ENCODE measurements at places on chromosomes 5 and 9.

GRCh38 chr5:132017316-132017715, 5.9 kb upstream of the ACSL6 start:
- no peak for DNase-seq

GRCh38 chr5:152427721-152428120, 22.6 kb upstream of the NMUR2 start:
- no peak for DNase-seq

GRCh38 chr5:151021746-151022145, 1.4 kb downstream of the GPX3 start:
- DNase-seq = no peak

- no peak for DNase-seq
Measured at GRCh38 chr5:36919238-36919637, 42.7 kb downstream of the NIPBL start.

DNA sequence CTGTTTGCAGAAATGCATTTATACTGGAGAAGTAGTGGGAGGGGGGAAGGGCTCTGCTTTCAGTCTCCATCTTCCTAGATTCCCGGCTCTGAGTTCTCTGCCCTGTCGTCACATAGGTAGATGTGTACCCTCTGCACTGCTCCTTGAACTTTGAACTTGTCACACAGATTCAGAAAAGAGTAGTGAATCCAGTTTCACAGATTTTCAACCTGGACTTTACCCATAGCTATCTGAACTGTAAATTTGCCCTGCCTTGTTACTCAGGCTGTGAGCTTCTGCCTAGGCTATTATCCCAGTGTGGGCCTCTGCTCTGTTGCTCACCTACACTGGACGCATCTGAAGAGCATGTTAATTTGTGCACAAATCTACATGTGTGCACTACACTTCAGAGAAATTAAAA, 12.8 kb upstream of the C9orf152 start:
- DNase-seq = no peak

DNA sequence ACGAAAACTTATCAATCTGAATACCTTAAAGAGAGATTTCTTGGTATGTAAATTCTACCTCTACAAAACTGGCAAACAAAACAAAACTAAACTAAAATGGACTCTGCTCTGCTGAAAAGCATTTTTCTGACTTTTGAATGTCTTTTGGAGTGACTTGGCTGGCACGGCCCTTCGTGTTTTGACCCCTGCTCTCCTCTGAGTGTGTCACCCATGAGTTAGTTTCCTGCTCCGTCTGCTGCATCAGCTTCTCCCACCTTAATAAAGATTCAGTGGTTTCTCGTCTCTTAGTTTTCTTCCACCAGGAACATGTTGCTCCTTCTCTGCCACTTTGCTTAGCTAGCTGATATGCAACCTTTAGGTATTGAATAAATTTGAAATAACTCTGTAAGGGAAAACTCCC, 1084.0 kb upstream of the CDH18 start:
- DNase-seq = no peak

- DNase-seq = no peak
Measured at GRCh38 chr5:37849641-37850040, 9.8 kb upstream of the GDNF start.

DNA sequence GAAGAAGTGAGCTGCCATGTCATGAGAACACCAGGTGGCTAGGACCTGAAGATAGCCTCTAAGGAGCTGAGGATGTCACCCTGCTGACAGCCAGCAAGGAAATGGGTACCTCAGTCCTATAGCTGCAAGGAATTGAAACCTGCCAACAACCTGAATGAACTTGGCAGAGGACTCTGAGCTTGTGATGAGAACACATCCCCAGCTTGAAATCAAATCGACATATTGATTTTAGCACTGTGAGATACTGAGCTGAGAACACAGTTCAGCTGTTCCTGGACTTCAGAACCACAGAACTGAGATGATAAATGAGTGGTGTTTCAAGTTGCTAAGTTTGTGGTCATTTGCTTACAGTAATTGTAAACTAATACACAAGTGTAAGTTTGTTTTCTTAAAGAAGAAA, 5.5 kb upstream of the RASEF start:
- DNase-seq = no peak

- DNase-seq = no peak
Measured at GRCh38 chr9:38768351-38768761, 48.4 kb upstream of the FAM240B start.

GRCh38 chr9:132144708-132145365, 17.0 kb upstream of the NTNG2 start:
- DNase-seq = no peak
